Left cardiac atrium (tissue), 4 donors: ENCODE measurements at places on chromosomes 4 and X.

- DNase-seq, result no peak
Measured at GRCh38 chrX:40784516-40785151, 49.3 kb upstream of the MED14 start.

DNA sequence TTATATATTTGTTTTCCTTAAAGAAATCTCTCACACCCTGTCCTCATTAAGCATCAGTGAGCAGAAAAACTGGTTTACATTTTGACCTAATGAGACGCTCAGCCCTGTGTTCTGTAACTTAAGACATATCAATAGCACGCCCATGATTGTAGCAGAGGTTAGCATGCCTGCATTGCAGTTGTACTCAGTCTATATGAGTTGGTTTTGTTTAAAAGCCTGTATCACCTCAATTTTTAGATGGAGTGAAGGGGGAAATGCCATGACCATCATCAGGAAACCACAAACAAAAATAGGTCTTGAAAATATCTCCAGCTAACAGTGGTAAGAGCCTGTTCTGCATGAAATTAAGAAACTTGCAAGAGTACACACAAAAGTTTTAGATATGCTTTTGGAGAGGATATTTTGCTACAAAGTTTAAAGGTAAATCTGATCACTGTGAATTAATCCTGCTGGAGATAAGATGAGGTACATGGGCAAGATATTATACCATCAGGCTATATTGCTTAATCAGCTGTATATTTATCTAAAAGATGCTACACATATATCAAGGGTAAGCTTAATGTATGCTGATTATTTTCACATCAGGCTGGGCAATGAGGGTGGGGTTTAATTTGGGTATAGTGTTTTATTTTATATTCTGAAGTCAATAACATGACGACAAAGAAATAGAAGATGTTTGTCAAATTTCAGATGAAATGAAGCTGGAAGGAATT is 13.1 kb upstream of the COQ2 start:
- no peak for DNase-seq

GRCh38 chr4:167129146-167129545 is 105.1 kb downstream of the SPOCK3 start:
- DNase-seq, result no peak

- DNase-seq, result no peak
Measured at GRCh38 chr4:74006009-74006476, 7.6 kb upstream of the CXCL5 start.

DNA sequence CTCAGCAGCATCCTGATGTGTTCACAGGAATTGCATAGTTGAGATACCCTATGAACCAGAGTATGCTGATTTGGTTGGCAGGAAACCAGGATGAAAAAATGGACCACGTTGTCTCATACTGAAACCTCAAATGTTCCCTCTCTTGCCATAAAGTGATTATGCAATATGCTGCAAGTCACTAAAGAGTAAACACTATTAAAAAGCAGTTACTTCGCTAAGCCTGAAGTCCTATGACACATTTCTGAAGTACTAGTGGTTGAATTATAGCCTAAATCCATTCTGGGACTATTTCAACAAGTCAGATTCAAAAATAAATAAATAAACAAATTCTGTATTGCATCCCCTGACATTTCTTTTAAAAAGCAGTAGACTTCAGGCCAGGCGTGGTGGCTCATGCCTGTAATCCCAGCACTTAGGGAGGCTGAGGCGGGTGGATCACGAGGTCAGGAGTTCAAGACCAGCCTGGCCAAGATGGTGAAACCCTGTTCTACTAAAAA is 106.0 kb upstream of the NAP1L5 start:
- no peak for DNase-seq

DNA sequence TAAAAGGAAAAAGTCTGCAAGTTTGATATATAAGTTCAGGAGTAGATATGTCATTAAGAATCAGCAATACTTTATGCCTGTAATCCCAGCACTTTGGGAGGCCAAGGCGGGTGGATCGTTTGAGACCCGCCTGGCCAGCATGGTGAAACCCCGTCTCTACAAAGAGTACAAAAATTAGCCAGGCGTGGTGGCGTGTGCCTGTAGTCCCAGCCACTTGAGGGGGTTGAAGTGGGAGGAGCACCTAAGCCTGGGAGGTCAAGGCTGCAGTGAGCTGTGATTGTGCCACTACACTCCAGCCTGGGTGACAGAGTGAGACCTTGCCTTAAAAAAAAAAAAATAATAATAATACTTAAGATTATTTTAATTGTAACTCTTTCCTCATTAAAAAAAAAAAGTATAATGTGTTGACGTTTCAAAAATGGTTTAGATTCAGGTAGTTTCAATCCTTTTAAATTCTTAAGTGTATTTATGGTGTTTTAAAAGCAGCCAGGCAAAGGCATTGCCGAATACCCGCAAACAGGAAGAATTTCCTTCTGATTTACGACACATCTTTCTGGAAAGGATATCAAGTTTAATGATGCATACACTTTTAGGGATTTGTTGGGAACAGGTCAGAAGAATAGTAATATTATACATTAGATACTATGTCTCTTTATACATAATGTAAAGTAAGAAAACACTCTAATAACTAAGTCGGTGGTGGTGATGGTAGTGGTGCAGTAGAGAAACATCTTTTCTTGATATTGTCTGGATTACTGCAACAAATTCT is 80.9 kb downstream of the KDM6A start:
- DNase-seq, result no peak

GRCh38 chr4:113572620-113573019 is 188.9 kb downstream of the CAMK2D start:
- no peak for DNase-seq
